ENCODE measurements at places on chromosomes 3 and 15. TPM values are rescaled to one million over a fixed set of nuclear protein-coding genes. Genes with fewer than 3 reads are reported as not detected.
A peak's percentile ranks its signal among the peaks of the same experiment; 100 is the strongest.

Gene FBXW12
- 0.27 TPM for total RNA-seq

Gene RARRES1
- total RNA-seq, result 47.8 TPM

Gene TMEM207
- not detected for total RNA-seq

Gene TRAIP
- total RNA-seq, result 1.3 TPM

Gene REC114
- total RNA-seq, result not detected

Gene GRIP2
- 0.90 TPM for total RNA-seq

Gene CCDC13
- 8.6 TPM for total RNA-seq

Gene BUB1B
- 35.2 TPM for total RNA-seq

Gene ATP13A4
- total RNA-seq, result not detected

DNA sequence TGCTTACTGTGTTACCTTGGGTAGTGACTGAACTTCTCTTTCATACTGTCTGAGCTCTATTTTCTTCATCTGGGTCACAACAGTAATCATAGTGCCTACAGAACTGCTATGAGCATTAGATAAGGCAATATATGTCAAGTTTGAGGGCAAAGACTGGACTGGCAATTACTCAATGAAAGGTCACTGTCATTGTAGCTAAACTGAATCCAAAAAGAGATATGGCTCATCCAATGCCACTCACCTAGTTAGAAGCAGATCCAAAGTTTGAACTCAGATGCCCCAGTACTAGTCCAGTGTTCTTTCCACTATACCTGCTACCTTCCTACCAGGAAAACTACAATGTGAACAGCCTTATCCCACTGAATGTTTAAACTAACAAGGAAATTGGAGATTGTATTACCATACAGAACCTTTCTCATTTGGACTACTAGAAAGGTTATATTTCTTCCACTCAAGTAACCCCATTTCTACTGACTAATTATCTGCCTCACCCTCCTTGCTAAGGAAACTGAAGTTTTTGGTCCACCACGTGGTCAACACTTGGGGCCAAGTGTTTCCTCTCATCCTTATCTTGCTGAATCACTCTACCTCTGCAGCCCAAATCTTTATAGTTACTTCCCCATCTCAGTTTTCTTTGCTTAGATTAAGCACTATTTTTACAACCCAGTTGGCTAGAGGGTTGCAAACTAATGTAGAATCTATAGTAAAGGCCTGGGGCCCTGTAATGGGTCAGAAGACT, 202.3 kb upstream of the LPP start:
- DNase-seq, result peak; percentile 57

GRCh38 chr3:104604326-104605010, 762.2 kb upstream of the ALCAM start:
- DNase-seq, result peak; percentile 59

- peak; percentile 82 for DNase-seq
Measured at GRCh38 chr3:173750095-173750494, 352.6 kb downstream of the NLGN1 start.

DNA sequence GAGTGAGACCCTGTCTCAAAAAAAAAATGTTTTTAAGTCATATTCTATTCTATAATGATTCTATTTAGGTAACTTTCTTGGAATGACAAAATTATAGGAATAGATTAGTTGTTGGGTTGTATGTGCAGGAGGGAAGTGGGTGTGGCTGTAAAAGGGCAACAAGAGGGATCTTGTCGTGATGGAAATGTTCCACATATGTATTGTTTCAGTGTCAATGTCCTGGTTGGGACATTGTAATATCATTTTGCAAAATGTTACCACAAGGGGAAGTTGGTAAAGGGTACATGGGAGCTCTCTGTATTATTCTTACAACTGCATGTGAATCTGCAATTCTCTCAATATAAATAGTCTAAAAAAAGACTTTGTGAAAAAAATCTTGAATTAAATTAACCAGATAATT, 14.3 kb upstream of the ABHD5 start:
- no peak for DNase-seq

- no peak for DNase-seq
Measured at GRCh38 chr3:177642042-177642803, 444.9 kb upstream of the TBL1XR1 start.

DNA sequence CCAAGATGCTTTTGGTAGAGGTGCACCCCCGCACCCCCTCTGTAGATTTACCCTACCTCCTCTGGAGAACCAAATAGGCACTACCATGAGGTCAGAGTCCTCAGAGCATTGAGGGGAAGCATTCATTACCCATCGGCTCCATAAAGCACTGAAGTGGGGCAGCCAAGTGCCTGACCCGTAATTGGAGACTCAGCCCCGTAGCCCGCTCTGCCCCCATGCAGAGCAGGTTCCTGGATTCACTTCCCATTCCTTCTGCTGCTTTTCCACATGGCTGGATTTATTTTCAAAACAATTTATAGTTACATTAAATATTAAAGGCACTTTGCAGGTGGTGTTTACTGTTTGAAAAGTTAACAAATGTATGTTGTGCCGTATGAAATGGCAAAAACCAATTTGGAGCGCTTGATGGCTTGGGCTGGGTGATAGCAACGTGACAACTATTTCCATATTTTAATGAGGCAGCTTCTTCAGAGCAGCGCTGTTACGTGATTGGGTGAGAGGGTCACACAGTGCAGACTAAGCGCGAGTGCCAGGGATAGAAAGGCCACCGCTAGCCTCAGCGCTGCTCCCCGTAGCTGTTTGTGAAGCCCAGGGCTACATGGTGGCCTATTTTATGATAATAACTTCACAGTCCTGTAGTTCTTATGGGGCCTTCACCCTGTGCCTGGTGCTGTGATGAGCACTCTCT, 373.8 kb upstream of the PROK2 start:
- no peak for DNase-seq

DNA sequence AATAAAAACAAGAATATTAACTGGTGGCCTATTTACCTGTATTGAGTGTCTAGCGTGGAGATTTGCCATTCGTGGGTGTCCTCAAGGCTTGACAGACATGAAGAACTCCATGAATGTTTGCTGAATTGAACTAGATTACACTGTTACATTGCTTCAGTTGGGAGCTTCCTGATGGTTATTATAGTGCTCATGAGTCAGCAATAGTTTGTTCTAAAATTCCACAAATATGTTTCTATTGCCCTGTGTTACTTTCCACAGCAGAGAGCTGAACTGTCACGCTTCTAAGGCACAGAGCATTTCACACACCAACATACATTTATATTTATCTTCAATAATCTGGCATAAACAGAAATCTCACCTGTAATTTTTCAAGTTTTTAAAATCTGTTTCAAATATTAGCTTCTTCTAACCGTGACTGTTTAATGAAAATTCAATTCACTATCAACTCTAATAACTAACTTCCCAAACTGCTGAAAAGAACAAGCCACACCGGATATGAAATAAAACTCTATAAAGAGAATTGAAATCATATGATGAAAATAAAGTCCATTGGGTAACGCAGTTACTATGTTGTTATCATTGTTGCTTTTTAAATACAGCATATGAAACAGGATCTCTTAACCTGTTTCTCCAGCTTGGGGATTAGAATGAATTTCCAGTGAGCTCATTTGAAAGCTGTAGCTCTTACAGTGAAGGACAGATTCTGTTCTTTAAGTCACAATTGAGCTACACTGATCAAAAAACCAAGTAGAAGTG, 61.2 kb upstream of the MCF2L2 start:
- DNase-seq, result peak; percentile 21

- DNase-seq, result peak; percentile 73
Measured at GRCh38 chr3:133469140-133469731, 69.4 kb downstream of the BFSP2 start.

GRCh38 chr3:69485489-69485888, 99.6 kb upstream of the FRMD4B start:
- no peak for DNase-seq

DNA sequence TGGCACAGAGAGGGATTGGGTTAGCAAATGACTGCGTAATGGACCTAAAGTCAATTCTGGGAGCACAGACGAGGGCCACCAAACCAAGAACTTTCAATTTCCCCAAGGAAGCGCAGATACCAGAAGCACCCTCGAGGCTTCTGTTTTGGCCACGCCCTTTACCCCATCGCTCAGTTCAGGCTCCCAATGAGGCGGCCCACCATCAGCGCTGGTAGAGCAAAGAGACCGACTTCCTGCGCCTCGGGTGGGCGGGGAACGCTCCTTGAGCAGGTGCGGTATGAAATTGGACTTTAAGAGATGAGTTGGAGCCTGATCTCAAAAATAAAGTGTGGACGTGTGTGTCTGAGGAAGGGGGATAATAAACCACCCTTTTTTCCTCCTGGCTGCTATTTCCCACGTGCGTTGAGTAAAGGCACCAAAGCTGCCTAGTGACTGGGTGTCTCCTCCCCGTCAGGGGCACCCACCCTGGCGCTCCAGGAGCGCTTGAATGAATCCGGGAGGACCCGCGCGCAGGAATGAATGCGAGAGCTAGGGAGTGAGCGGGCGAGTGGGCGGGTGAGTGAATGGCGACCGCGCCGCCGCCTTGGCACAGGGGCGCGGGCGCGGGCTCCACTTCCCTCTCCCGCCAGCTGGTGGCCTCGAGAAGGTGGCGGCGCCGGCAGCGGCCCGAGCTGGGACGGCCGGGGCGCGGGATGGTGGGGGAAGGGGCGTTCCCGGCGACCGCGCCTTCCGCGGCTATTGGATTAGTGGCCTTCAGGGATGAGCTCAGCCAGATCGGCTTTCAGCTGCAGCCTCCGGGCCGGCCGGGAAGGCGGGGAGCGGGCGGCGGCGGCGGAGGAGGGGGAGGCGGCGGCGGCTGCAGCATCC, at the start of gene SPSB4:
SPSB4 (plus strand) TSS at position 772 of the 867 bp plus-strand sequence. CDS start 14,758 bp downstream, outside the sequence.
- DNase-seq, result no peak

DNA sequence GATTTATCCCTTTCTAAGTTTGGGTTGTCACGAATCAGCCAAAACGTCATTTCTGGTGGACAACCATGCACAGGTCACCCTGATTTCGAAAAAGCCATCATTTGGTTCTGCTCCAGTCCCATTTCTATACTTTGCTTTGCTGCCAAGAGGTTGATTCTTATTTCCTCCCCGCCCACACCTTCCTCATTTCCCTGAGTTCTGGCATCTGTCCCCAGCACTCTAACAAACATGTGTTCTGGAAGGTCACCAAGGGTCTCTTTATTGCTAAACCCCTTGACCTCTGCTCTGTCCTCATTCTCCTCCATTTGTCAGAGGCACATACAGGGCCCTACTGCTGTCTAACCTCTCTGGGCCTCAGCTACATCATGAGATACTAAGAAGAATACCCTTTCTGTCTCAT, 36.4 kb upstream of the PTPRG start:
- DNase-seq, result peak; percentile 9

DNA sequence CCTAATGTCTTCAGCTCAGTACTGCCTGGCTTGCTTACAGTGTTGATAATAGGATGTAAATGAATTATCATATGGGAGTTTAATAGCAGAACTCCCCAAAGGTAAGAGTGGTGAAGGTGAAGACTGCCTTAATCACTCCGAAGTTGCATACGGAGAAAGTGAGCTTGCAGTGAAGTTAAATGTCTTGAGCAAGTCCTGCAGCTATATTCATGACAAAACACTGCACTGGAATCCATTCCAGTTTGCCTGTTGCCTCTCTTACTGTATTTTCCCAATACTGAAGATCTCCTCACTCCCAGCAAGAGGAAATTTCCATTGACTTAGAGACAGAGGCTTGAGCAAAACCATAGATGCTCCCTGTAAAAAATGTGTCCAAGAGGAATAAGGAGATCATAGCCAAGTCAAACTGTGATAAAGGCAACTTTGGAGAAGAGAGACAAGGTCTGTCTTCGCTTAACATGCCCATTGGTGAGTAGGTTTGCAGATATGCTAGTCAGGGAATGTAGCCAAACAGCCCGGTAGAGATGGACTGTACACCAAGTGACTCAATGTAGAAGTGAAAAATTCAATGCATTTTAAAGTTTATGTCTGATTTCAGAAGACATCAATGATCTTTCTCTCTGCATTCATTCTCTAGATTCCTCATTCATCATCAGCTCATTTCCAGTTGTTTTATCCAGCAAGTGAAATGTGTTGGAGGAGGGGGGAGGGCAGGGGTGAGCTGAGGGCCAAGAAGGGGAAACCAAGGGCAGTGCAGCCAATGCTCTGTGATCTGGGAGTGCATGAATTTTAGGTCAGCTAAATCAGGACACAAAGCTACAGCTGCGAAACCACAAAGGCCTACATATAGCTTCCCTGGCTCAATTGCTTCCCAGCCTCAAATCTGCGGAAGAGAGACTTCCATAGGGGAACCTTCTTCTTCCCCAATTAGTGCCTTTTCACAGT, 667.1 kb upstream of the NR2F2 start:
- DNase-seq, result peak; percentile 90

DNA sequence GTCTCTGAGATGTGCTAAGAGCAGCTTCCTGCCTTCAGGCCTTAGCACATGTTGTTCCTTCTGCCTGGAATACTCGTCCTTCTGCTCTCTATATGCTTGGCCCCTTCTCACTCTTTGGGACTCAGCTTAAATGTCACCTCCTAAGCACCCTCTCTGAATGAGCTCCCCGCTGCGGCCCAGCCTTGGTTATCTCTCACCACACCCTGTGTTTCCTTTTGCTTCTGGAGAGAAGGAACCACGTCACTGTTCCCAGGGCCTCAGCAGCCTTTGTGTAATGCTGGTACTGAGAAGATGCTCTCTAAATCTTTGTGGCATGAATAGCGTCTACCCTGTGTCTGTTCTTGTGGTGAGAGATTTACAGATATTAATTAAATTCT, 2.2 kb downstream of the FAH start:
- DNase-seq, result no peak

DNA sequence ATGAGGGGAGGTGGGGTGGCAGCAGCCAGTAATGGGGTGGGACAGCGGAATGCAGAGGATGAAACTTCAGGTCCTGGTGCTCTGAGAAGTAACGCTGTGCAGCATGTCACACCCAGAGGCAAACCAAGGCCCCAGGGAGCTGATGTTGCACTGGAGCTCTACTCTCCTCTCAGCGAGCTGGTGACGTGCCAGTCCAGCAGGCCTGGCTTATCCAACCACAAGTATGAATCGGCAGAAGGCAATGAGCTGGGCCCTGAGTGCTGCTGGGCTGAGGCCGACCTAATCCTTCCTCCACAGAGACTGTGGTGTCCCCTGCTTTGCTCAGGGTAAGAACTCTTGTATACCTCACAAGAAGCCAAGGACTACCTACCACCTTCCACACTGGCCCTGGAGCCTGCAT, 30.5 kb downstream of the CD86 start:
- no peak for DNase-seq

GRCh38 chr3:150545419-150546225, 674 bp downstream of the SERP1 start:
- DNase-seq, result peak; percentile 32

DNA sequence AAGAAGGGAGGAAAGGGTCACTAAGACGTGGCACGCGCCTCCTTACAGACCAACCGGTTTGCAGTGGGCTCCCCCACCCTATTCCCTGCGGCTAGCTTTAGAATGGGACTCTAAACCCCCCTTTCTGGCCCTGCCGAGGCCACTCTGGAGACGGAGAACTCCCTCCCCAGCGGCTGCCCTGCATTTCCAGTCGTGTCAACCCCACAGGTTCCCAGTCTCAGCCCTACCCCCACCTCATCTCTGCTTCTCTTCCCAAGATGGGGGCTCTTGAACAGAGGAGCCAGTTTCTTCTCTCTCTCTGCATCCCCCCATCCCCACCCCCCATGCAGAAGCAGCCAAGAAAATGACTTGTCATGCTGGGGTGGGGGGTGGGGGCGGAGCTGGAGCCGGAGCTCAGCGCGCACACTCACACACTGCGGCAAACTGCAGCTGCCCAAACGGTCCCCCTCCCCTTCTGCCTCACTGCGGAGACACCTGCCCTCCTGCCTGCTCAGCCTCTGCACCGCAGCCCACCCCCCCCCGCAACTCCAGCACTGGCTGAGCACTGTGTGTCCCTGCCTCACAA, 871 bp downstream of the MAP1A start:
- peak; percentile 40 for DNase-seq

- DNase-seq, result no peak
Measured at GRCh38 chr3:124483915-124484470, 246.3 kb upstream of the UMPS start.
